CD4-positive, alpha-beta T cell treated with Interleukin-4 for 1 hour (primary cell): ENCODE measurements at places on chromosomes 1 and 21.

DNA sequence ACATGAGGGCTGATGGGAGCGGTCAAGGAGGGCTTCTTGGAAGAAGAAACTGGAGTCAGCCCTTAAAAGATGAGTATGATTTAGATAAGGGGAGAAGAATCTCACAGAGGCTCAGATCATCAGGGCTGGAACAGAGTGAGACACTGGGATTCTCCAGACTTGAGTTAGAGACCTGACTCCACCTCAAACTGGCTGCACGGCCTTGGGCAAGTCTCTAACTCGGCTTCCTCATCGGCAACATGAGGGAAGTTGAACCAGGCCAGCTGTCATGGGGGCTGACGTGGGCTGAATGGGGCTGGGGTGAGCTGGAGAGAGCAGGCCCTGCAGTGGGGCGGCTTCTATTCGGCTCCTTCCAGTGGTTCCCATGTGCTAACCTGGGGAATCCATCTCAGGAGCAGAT lies 2.5 kb downstream of the C1QC start:
- DNase-seq = no peak

- no peak for DNase-seq
Measured at GRCh38 chr1:192801451-192801850, 7.4 kb upstream of the RGS2 start.

DNA sequence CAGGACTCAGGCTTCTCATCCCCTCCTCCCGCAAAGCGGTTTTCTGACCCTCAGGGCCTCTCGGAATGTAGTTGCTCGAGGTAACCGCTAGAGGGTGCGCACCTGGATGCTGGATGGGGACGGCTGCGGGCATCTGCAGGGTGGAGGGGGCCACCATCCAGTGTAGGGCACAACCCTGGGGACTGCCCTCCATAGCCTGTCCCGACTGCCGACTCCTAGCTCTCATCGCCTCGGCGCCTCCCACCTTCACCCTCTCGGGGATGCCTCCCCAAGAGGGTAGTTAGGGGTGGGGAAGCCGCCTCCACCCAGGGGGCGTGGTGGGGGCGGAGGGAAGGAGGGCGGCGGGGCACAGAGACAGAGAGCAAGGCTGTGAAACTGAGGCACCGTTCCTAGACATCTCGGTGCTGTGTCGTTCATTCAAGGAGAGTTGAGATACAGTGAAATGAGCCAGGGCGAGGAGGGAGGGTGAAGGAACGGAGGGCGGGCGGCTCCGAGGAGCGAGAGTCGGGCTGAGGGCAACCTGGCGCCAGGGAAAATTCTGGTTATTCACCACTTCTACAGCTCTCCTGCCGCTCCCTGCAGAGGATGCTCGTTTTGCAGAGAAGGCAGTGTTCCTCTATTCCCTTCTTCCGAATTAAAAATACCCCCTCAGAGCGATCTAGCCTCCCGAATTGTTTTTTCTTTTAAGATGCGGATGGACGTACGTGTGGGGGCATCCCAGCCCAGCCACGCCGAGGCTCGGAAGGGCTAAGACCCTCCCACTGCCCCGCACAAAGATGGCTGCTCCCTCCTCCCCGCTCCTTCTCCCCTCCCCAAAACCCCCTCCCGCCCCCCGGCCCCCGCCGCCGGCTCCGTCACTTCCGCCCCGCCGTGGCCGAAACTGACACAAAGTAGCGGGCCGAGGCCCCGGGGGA lies at the start of gene ATP8B2:
Gene ATP8B2, plus strand, starts transcription at position 857 of the 914 bp plus-strand sequence. CDS start 2,617 bp downstream, outside the sequence.
- peak; percentile 88 for DNase-seq

GRCh38 chr1:102858695-102859094 lies 249.6 kb downstream of the COL11A1 start:
- DNase-seq = no peak

DNA sequence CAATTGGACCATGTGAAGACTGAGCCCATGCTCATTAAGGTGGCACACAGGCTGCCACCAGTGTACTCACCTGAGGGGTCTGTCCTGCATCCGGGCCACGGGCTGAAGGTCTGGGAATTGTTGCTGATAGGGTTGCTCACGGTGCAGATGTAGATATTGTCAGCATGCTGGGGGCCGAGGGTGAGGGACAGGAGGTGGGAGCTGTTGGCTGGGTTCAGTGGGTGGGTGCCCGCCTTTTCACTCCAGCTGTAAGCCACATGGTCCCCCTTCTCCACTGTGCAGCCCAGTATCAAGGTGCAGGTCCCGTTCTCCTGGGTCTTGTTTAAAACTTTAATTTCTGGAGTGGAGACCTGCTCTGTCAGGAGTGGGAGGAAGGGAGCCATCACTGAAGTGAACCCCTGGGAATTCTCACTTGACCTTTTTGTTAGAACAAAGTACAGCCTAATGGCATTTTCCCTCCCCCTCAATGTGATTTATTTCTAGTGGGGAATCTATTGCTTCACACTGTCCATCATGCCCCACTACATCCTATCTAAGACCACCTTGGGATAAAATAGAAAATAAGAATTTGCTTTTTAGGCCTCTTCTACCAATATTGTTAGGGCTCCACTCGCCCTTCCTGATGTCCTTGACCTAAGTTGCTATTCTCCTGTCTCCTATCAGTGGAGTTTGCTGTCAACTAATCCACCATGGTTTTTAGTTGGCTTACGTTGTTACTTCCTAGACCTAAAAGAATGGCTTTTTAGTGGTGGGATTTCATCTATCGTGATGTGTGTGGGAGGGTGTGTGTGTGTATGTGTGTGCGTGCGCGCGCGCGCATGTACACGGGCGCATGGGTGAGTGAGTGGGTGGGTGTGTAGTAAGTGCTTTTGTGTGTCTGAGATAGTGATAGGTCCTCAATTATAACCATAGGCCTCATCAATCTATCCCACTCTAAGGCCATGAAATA lies 12.0 kb downstream of the SLAMF1 start:
- no peak for DNase-seq

- DNase-seq = no peak
Measured at GRCh38 chr1:113579256-113580018, 179.8 kb downstream of the PHTF1 start.

- DNase-seq = no peak
Measured at GRCh38 chr1:108595507-108595906, 35.6 kb downstream of the EEIG2 start.

GRCh38 chr1:119873135-119874015 lies 22.9 kb downstream of the ADAM30 start:
- no peak for DNase-seq

DNA sequence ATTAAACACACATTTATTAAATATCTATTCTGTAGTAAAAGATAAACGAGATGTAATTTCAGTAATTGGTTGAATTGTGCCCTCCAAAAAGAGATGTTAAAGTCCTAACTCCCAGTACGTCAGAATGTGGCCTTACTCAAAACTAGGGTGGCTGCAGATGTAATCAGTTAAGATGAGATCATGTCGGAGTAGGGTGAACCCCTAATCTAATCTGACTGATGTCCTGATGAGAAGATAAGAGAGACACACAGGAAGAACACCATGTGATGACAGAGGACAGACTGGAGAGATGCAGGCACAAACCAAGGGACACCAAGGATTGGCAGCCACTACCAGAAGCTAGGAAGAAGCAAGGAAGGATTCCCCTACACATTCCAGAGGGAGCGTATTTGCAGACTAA lies 104.1 kb downstream of the SLC25A24 start:
- DNase-seq = no peak

DNA sequence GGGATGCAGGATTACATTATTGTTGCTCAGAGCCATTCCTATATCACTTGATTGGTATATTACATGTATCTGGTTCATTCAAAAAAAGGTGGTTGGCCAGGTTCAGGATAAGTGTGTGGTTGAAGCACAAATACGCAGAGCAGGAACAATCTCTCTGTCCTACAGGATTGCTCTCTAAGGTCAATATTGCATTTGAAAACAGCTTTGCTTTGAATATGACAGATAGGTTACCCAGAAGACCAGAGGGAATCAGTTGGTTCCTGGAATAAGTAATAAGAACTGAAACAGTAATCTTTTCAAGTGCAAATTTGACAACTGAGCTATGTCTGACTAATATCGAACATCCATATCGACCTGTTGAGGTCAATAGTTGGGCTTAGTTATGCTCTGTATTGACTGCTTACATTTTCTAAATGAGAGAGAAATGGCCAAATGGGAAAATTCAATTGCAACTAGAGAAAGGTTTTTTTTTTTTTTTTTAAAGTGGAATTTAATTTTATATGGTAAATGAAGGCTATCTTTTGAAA lies 176.8 kb downstream of the ATP6V1G3 start:
- DNase-seq = no peak

DNA sequence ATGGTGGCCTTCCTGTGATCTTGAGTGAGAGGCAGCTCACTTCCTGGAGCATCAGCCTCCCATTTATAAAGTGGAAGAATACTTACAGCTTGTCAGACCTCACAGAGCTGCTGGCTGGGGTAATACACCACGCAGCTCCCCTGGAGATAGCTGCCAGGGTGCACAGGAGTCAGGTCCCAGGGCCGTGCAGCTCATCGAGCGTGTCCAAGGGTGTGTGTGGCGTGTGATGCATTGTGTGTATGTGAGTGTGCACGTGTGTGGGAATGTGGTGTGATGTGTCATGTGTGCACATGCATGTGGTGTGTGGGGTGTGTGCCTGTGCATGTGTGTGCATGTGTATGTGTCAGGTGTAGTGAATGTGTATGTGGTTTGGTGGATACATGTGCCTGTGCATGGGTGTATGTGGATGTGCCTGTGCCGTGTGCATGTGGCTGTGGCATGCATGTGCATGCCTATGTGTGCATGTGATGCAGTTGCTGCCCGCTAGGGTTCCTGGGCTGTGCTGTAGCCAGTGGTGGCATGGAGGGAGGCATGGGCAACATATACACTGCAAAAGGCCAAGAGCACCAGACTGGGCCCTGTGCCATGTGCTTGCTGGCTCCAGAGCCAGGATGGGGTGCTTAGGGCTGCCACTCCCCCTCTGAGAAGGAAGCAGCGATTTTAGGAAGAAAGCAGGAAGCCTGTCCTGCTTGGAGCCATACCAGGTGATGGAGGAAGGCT lies 24.6 kb downstream of the WNT3A start:
- DNase-seq = peak; percentile 1

DNA sequence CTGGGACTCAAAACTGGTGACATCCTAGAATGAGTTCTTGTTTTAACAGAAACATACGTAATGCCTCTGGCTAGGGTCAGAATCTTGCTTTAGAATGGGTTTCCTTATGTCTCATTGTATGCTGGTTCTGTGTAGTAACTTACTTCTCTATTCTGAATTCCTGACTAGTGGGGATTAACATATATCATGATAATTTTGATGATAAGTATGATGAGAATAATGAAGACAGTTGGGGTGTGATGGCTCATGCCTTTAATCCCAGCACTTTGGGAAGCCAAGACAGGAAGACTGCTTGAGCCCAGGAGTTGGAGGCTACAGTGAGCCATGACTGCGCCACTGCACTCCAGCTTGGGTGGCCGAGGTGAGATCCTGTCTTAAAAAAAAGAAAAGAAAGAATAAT lies 31.7 kb upstream of the CDC42BPA start:
- DNase-seq = no peak

GRCh38 chr1:218971156-218971555 lies 202.5 kb upstream of the LYPLAL1 start:
- DNase-seq = no peak

DNA sequence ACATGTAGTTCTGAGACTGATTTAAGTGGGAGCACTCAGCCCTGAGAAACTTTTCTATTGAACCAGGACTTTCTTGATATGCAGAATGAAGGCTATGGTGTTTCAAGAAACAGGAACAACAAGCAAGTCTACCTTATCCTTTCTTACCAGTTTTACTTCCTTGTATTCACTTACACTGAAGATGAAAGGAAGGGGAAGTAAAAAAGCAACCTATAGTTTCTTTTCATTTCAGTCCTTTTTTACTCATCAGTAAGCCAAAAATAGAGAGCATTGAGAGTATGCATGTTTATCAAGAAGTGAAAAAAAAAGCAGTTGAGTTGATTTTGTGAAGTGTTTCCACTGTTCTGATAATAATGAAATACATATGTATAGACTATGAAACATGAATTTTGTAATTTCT lies 1010.3 kb downstream of the AMY1C start:
- no peak for DNase-seq

GRCh38 chr21:27715131-27715530 lies 748.2 kb upstream of the ADAMTS5 start:
- DNase-seq = no peak

DNA sequence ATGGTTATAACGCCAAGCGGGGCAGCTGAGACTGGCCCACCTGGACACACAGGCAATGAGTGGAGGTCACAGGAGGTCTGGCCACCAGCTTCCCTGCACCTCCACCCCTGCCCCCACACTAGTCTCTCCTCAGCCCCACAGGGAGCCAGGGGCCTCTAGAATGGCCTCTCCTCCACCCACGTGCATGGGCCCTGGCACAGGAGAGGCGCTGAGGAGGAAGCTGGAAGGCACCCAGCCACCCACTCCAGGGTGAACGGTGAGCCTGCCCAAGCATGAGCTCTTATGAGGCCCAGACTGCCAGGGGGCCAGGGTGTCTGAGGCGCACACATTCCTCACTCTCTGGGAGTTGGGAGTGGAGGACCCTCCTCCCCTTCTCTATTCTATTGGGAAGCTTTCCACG lies 22.2 kb downstream of the LRP8 start:
- DNase-seq = no peak

- no peak for DNase-seq
Measured at GRCh38 chr1:156260896-156261295, 13.0 kb upstream of the PAQR6 start.

DNA sequence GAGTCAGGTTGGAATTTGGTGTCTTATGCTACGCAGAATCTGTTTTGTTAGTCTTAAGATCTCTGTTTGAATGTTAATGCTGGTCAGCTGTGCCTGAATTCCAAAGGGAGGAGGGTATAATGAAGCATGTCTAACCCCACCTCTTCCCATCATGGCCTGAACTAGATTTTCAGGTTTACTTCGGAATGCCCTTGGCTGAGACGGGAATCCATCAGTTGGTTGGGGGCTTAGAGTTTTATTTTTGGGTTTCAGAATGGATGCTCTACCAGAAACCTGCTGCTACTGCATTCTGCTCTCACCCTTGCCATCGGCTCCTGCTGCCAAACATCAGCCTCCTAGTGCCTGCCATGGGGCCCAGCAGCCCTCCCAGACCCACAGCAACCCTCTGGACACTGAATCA lies 24.1 kb upstream of the ETV3 start:
- DNase-seq = no peak

- DNase-seq = no peak
Measured at GRCh38 chr1:246597340-246597739, 31.1 kb downstream of the CNST start.

GRCh38 chr1:62906428-62906886 lies 122.5 kb downstream of the ATG4C start:
- no peak for DNase-seq

GRCh38 chr1:215360031-215360430 lies 207.1 kb upstream of the KCTD3 start:
- DNase-seq = no peak

- no peak for DNase-seq
Measured at GRCh38 chr1:44584167-44584566, 90.1 kb downstream of the TMEM53 start.

- peak; percentile 56 for DNase-seq
Measured at GRCh38 chr1:53367503-53368313, 39.8 kb upstream of the LRP8 start.
